ENCODE measurements at places on chromosomes 16 and 17.

DNA sequence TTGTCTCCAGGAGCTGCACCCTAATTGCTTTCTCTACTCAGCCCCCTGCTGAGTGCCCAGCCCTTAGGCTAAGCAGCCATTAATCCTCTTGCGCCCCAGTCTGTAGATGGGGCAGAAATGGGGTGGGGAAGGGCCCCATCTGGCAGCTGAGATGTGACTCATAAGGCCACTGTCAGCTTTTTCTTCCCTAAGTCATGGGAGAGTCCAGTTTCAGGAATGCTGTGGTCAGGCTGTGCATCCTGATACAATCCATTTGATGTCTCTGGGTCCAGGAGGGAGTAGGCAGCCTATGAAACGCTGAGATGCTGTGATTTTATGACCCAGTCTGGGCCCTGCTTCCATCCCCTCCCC lies 12.3 kb downstream of the PLXDC1 start:
- DNase-seq: no peak

DNA sequence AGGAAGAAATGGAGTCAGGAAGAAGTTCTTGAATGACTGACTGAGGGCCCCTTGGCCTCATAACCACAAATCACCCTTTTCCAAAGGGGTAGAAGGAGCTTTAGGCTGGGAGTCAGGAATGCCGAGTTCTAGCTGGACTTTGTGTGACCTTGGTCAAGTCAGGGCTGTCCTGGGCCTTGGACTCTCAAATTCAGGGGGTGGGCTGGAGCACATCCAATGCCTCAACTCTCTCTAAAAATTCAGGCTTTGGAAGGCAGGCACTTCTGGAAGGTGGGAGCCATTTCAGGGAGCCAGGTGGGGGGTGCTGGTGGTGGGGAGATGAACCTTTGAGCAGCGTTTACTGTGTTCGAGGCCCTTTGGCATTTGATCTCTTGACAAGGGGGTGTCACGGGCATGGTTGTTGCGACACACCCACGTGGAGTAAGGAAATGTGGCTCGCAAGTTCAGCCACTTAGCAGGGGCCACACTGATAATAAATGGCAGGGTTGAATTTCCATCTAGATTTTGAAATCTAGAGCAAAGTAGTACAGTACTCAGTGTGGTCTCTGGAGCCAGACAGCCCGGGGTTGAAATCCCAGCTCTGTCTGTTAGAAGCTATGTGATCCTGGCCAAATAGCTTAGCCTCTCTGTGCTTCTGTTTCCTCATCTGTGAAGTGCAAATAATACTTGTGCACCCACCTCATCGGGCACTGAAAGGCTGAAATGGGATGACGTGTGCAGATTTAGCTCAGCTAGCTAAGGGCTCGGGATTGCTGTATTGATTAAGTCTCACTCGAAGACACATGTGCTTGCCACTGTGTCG lies 47.1 kb upstream of the CIBAR2 start:
- no peak for DNase-seq

DNA sequence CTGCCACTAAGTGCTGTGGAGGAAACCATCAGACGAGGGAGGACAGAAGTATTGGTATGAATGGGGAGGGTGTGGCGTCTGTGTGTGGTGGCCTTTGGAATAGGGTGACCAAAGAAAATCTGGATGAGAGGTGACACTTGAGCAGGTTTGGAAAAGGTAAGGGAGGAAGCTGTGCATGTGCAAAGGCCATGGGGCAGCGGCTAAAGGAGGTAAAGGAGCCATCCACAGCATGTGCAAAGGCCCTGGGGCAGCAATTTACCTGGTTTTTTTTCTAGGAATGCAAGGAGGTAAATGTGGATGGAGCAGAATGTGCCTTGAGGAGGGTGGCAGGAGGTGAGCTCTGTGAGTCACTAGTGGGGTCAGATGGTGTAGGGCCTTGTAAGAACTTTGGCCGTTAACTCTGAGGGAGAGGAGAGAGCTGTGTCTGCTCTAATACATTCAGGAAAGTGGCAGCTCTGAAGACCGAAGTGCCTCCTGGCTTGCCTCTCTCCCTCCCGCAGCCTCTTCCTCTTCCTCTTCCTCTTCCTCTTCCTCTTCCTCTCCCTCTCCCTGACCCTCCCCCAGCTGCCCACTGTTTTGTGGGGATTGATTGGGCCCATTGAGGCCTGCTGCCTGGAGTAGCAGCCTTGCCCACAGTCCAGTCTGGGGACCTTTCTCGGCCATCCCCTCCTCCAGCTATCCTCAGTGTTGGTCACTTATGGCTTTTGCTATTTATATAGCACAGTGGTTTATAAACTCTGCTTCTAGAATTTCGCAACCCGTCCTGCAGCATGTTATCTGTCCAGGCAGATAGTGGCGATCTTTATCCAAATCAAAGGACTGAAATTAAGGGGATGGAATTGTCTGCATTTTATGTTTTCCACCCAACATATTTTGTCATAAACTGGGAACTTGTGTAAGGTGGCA lies 38.7 kb downstream of the CMIP start:
- DNase-seq: no peak

DNA sequence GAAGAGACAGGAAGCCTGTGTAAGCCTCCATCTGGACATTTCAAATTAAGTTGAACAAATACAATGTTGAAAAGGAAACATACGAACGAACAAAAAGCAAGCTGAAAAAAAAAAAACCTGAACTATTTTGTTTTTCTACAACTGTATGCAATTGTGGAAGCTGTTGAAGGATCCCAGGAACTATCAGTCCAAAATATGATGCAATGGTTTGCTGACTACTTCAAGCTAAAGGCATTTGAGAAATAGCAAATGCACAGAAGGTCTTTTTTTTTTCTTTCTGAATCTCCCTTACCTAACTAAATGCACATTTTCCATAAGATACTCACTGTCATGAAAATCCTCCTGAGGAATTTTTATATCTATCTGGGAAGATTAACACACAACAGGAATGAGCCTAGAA lies 40.2 kb downstream of the MAF start:
- no peak for DNase-seq

- DNase-seq: no peak
These were observed 17.7 kb upstream of the ZNF594 start for GRCh38 chr17:5209396-5209795.

- DNase-seq: no peak
These were observed 27.9 kb downstream of the IRX6 start for GRCh38 chr16:55351936-55352335.

- DNase-seq: no peak
These were observed 33.6 kb downstream of the SEC14L5 start for GRCh38 chr16:4991754-4992153.
